ENCODE measurements at places on chromosomes 6 and 20.

DNA sequence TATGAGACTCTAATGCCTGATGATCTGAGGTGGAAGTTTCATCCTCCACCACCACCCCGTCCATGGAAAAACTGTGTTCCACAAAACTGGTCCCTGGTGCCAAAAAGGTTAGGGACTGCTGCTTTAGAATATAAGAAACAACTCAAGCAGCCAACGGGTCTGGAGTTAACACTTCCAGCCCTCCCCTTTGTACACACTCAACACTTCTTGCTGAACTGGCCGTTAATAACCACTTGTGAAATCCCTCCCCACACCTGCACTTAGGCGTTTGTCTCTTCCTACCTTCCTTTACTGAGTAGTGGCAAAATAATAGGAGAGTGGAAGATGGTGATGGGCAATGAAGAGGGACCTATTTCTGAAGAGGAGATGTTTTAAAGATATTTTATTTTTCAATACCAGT, 10.5 kb downstream of the SAYSD1 start:
- no peak for DNase-seq

DNA sequence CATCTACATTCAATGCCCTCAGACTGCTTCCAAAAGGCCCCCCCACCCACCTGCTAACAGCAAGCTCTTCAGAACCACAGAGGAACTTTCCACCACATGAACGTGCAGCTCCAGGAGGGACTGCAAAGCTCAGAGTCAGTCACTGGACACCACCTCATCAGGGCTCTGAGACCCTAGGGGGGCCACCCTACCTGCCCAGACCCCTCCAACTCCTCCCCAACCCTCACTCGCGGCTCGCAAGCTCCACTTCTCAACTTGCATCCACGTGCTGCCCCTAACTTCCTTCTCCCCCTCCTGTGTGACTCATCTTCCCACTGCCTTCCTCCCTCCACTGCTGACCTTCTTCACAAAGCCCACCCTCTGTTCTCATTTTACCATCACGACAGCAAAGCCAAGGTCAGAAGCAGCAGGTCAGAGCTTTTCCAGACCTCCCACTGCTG, 6.5 kb downstream of the MBOAT1 start:
- no peak for DNase-seq

DNA sequence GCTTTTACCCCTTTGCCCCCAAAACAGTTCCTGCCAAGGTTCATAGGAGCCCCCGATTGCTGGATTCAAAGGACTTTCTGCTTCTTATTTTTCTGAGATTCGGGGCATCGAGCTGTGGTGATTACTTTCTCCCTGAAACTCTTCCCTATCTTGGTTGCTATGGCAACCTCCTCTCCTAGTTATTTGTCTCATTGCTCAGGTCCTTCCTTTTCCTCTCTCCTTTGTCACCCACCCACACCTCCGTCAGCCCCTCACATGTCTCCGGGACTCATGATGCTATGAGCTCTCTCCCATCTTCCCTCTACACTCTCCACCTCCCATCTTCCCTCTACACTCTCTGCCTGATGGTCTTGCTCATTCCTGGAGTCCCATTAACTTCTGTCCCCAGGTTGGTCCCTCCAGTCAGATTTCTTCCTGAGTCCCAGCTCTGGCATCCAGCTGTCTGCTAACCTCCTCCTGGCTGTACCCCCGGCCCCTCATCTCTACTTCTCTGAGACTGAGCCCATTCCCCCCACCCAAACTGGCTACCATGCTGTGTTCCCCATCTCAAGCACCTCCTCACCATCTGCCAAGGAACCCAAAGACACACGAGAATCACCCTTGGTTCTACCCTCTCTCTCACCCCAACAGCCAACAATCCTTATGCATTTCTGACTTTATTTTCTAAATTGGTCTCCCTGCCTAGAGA, 30.2 kb upstream of the NNAT start:
- DNase-seq = no peak

GRCh38 chr6:67112120-67112519, 1405.1 kb upstream of the EYS start:
- DNase-seq = no peak

DNA sequence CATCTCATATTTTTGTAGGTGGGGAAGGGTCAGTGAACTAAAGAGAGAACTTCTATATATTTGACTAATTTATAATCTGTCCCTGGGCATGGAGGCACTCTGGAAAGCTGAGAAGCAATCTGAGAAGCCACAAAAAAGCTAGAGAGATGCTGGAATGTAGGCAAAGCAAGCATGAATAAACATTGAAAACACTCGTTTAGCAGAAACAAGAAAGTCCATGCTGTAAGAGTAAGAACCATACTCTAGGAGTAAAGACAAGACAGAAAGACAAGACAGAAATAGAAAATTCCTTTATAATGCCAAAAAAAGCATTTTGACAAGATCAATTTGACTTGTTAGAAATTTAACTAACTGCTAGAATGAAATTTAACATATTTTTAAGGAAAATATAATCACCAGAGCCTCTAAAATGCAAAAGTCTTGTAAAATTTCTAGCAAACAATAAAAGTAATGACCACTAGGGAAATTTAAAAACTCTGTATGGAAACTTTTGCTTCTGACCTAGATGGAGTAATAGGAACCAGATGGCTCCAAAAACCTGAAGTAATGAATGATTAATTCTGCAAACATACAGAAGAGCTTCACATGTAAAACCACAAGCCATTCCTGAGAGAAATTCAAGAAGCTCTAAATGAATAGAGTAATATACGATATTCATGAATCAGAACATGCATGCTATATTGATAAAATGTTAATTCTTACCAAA, 625.7 kb upstream of the PTCHD4 start:
- DNase-seq = no peak

GRCh38 chr6:170295510-170296422, 4.9 kb upstream of the DLL1 start:
- DNase-seq = peak; percentile 6

- DNase-seq = no peak
These were observed 75.4 kb upstream of the PBOV1 start for GRCh38 chr6:138293428-138294395.

DNA sequence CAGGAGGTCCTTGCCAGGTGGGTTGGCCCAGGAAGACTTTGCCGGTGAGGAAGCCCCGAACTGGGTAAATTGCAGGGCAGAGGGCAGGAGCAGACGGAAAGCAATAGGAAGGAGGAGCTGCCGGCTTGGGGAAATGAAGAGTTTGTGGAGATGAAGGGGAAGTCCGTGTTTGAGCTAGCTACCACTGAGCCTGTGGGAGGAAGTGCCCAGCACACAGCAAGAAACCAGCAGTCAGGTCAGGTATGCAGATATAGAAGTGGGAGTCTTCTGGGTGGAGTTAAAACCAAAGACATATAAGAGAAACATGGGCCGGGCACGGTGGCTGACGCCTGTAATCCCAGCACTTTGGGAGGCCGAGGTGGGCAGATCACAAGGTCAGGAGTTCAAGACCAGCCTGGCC, 34.7 kb downstream of the CD24 start:
- DNase-seq = no peak

DNA sequence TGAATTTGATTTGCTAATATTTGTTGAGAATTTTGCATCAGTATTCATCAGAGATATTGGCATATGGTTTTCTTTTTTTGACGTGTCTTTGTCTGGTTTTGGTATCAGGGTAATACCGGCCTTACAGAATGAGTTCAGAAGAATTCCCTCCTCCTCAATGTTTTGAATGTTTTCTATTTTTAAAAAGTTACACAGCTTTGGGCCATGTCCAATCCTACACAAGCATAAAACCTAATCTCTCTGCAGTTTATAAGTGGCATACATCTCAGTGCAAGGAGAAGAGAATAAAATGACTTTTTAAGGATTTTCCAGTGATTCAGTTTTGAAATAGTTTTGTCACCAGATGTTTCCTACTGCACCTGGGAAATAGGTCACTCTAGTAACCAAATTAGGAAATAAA, 185.5 kb downstream of the COL12A1 start:
- no peak for DNase-seq

GRCh38 chr20:59385480-59385879, 85.1 kb downstream of the EDN3 start:
- DNase-seq = no peak

DNA sequence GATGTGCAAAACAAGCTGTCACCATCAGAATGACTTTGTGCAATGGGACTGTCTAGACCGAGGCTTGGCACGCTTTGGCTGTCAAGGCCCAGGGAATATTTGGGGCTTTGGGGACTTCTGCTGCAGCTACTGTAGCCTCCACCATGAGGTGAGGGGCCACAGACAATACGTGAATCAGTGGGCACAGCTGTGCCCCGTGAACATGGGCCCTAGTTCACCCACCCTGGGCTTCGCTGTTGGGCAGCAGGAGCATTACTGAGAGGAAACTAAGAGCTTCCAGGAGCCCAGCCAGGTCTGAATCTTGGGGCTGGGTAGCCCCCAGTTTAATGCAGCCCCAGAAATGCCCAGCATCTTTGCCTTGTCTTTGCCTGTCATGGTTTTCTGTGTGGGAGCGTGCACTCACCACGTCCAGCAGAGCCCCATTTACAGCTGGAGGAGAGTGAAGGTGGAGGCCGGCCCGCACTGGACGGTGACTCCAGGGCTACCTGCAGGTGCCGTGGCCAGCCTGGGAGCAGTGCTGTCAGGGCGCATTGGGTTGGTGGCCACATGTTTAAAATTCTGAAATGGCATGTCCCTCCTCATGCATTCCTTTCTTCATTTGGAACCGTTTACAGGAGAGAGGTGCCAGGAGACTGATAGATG, 34.7 kb downstream of the DUSP22 start:
- no peak for DNase-seq

- DNase-seq = peak; percentile 24
These were observed 48.8 kb downstream of the DST start for GRCh38 chr6:56593801-56594318.
